ENCODE measurements at places on chromosomes 4 and X.

DNA sequence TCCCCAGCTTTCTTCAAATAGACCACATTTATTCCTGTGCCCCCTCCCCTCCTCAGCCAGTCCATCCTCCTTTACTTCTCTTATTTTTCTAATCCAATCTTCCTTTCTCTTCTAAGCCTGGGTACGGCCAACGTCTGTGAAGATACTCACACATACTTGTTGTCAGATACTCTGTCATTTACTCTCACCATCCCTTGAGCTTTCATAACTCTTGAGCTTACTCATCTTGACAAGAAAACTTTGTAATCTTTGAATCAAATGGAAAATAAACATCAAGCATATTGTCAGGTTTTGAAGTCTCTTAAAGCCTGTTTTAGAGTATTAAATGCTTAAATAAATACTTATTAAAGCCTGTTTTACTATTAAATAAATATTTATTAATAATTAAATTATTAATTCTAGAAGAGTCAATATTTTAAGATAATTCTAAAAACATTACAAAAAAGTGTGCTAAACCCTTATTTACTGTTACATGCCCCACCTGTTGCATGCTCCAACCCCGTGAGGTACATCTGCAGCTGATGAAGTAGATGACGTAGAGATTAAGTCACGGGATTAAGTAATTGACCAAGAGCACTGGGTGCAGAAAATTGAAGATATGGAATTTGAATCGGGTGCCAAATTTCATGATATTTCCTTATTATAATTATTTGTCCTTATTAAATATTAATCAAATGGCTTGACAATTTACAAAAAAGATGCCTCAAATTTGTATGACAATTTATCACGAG is 1.5 kb upstream of the TRIML2 start:
- DNase-seq, result no peak

DNA sequence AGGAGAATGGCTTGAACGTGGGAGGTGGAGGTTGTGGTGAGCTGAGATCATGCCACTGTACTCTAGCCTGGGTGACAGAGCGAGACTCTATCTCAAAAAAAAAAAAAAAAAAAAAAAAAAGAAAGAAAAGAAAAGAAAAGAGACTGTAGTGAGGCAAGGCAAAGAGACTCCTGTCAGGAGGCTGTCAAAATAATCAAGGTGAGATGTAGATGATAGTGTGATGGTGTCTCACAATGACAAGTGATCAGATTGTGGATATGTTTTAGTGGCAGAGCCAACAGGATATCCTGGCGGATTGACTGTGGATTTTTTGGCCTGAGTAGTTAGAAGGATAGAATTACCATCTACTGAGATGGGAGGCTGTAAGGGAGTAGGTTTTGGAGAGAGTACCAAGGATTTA is 12.6 kb downstream of the TRPC5OS start:
- no peak for DNase-seq

DNA sequence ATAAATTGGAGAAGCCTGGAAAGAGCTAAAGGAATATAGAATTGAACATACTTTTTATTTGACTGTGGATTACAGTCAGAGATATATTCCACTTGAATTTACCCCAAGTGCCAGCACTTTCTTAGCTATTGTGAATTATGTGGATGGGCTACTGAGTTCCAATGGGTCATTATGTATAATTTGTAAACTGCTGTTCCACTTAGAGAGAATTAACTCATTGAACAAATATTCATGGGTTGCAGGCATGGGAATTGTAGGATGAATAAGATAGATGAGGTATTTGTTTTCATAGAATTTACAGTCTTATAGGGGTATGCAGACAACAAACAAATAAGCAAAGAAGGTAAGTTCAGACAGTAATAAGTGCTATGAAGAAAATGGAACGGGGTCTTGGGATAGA is 195.7 kb downstream of the SHROOM3 start:
- DNase-seq, result no peak

DNA sequence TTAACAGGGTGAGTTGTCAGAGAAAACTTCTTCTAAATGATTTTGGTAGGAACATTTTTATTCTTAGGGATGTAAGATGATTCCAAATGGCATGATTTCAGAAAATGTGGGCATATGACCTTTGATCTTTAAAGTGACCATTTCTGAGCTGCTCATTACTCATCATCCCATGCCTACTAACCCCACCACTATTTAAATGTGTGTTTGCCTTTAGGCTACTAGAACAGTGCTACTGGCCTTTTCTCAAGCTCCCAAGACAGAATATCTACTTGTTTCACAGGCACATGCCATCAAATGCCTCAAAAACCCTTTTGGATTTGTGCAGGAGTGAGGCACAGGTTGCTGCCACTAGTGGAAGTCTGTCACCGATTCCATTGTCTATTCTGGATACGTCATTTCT is 428.2 kb downstream of the ADAM29 start:
- no peak for DNase-seq

GRCh38 chrX:37846934-37847732 is at the start of gene DYNLT3:
TSS of gene DYNLT3 (minus strand) at chrX:37847571. CDS start at chrX:37847510, 61 bp downstream.
- peak; percentile 76 for DNase-seq

DNA sequence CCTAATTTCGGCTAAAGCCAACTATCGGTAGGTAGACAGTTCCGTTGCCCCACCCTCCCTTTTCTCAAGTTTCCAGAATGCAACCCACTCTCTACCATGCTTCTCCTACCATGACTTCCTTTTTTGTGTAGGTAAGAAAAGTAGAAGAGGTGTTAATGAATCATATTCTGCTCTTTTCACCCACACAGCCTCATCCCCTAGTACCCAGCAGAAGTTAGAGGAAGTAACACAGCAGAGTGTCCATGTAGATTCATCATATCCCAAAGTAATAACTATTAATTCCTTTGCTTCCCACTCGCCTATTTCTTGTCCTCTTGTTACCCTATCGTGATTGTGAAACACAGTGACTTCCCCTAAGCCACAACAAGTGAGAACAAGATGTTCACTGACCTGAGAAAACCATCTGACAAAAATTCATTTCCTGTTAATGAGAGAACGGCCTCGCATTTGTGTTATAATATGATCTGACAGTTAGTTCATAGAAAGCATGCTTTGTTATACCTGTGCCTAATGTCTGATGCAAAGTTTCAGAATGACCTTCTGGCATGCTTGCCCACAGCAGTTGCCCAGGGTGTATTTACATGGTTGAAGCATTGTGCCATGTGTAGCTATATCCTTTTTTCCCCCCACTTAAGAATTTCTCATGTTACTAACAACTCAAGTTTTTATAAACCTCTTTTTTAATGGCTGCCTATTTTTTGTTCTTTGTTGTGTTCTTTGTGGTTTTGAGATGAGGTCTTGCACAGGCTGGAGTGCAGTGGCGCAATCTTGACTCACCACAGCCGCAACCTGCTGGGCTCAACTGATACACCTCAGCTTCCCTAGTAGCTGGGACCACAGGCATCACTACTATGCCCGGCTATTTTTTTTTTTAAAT is 185.6 kb downstream of the RAP1GDS1 start:
- DNase-seq, result no peak

- no peak for DNase-seq
Observed at GRCh38 chrX:121581885-121582284, 534.5 kb downstream of the GLUD2 start.

GRCh38 chrX:150162141-150162540 is 201.0 kb upstream of the MAMLD1 start:
- no peak for DNase-seq

DNA sequence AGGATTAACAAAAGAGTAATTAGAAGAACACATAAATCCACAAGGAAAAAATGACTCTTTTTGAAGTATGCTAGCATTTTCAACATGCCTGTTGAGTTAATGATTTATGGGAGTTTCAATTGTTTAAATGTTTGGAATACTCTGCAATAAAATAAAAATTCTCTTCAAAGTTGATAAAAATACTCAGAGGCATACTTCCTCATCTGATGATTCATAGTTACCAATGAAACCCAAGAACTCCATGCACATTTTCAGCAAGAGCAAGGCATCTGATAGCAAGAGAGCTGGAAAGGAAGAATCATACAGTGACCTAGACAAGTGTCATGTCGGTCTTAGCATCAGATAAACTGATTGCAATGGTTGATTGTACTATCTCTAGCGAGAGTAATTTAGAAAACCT is 443.7 kb upstream of the ATOH1 start:
- DNase-seq, result no peak

DNA sequence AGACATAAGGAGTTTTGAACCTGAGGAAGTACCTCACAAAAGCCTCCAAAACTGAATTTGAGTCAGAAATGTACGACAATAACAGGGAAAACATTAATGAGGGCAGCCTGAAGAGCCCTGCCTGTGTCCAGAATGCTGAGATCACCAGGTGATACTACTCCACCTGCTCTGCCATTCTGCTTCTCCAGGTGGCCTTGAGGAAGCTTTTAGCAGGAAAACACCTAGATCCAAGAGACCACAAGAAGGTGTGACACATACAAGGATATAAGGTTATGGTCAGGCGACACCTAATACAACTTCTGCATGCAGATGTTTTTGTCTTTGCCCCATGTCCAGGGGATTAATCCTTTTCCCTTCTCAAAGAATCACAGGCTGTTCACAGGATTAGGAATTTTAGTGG is 15.3 kb downstream of the SOWAHB start:
- no peak for DNase-seq

GRCh38 chr4:134421734-134422133 is 220.1 kb upstream of the PABPC4L start:
- no peak for DNase-seq

- no peak for DNase-seq
Observed at GRCh38 chr4:10732914-10733415, 48.4 kb upstream of the CLNK start.

DNA sequence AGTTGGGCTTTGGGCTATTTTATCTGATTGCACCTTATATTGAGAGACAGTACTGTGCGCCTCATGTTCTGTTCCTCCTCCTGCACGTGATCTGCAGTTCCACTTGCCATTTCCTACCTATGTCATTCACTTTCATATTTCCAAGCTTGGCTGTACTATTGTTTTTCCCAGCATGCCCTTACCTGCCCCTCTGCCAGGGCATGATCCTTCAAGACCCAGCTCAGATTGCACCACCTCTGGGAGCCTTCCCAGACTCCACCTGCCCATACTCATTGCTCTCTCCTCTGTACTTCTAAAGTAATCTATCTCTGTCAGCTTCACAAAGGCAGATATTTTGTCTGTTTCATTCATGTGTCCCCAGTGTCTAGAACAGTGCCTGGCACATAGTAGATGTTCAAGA is 11.6 kb downstream of the SLC25A5 start:
- DNase-seq, result no peak

- DNase-seq, result no peak
Observed at GRCh38 chr4:102638621-102639020, 122.1 kb downstream of the MANBA start.

- no peak for DNase-seq
Observed at GRCh38 chrX:115525486-115525885, 35.5 kb upstream of the PLS3 start.

All from dermis blood vessel endothelial cell (primary cell).